NCI-H1436 (cell line): ENCODE measurements at places on chromosomes 7 and 10.

DNA sequence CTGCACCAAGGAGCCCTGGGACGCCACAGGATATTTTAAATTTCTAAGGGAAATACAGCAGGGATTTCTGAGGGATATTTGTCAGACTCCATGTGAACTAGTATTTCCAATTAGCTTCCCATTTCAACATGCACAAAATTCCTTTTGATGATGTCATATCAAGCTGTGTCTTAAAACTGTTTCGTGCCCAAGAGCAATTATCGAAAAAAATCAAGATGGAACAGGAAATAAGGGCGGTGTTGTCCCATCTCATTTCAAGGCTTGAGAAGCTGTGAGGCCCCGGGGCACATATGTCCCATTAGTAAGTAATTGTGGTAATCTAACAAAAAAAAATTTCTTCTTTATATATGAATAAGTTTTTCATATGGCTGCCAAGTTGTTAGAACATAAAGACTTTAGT is 47.4 kb downstream of the PPP1R17 start:
- DNase-seq: no peak

DNA sequence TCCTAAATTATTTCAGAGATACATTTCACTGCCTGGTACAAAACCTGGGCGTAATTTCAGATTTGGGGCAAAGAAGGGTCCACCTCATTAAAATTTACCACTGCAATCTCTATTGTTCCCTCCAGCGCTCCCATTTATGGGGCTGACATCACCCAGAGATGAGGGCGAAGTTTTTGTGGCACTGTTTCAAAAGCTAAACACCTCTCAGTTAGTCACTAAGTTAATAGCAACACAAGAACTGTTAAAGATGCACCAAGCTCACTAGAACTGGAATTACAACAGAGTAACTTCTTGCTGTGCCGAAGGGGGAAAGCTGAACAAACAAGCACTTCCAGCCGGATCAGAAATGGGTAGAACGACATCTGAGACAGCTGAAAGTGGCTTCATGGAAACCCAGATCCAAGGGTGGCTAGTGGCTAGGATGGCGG is 179.4 kb downstream of the GATA3 start:
- no peak for DNase-seq

- no peak for DNase-seq
Observed at GRCh38 chr10:99013885-99014284, 221.8 kb downstream of the HPSE2 start.

DNA sequence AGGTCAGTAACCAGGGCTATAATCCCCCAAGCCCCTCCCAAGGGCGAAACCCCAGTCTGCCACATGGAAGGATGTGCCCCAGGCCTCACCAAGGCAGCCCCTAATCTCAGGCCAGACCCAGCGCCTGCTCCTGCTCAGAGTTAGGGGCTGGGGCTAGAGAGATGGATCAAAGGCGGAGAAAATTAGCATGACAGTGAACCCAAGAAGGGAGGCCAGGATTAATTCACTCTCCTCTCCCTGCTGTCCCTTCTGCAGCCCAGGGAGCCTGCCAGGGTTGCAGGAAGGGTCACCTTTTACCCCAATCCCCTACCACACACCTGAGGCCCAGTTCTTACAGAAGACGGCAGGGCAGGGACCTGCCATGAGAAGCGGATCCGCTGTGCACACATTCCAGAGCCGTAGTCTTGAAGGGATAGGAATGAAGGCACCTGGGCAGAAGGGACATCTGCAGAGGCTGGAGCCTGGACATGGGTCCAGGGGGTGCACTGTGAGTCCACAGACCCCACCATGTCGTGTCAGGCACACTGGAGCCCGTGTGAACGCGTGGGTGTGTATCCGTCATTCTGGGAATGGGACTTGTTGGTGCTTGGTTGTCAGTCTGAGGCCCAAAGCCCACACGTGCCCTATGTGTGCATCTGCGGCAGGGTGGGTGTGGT is 11.9 kb upstream of the ZMIZ1 start:
- DNase-seq: no peak

GRCh38 chr7:92586403-92586802 is 3.8 kb downstream of the FAM133B start:
- no peak for DNase-seq

- no peak for DNase-seq
Observed at GRCh38 chr7:154911862-154912455, 91.0 kb downstream of the PAXIP1 start.

- DNase-seq: no peak
Observed at GRCh38 chr7:140267381-140268226, 90.8 kb upstream of the KDM7A start.

DNA sequence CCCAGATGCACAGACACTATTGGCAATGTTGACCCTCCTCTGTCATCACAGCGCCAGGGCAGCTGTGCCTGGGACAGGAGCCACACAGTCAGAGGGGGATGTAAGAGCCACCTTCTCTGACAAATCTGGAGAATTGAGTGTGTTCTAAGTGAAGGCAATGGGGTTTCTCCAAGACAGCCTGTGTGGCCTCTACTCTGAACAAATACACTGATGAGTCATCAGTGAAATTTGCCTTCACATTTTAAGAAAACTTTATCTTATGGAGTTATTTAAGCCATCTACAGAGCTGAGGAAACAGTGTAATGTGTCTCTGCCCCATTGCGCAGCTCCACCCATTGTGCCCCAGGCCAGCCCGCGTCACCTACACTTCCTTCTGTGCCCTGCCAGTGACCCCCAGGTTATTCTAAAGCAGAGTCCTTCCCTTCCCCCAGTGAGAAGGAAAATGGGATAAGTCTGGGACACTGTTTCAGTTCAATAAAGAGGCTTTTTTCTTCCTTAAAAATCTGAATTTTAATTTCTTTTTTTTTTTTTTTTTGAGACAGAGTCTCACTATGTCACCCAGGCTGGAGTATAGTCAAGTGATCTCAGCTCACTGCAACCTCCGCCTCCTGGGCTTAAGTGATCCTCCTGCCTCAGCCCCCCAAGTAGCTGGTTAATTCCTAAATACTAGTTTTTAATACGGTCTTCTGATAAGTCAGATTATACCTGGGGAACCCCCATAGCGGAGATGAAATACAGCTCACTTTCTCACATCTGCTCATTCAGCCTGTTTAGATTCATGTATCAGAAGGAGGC is 21.8 kb downstream of the AKR1E2 start:
- no peak for DNase-seq

- DNase-seq: no peak
Observed at GRCh38 chr10:129523031-129523722, 56.1 kb downstream of the MGMT start.

GRCh38 chr7:45863715-45864114 is 9.2 kb downstream of the CCDC201 start:
- no peak for DNase-seq

DNA sequence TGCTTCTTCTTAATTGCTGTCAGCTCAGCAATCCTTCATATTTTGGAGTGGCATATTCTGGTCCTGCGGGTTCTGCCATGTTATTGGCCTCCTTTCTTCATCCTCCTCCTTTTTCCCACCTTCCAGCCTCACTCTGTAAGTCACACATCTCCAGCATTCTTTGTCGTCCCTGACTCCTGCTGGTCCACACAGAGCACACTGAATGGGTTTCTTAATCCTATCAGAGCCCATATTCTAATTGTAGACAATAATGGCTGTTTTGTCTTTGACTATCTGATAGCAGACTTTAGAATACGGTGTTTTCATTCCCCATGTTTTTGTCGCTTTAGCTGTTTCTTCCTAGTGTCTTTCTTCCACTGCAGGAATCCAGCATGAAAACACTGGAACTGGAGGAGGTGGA is 389.6 kb downstream of the REEP3 start:
- no peak for DNase-seq

- DNase-seq: no peak
Observed at GRCh38 chr10:14625192-14625631, 149.5 kb downstream of the FAM107B start.

DNA sequence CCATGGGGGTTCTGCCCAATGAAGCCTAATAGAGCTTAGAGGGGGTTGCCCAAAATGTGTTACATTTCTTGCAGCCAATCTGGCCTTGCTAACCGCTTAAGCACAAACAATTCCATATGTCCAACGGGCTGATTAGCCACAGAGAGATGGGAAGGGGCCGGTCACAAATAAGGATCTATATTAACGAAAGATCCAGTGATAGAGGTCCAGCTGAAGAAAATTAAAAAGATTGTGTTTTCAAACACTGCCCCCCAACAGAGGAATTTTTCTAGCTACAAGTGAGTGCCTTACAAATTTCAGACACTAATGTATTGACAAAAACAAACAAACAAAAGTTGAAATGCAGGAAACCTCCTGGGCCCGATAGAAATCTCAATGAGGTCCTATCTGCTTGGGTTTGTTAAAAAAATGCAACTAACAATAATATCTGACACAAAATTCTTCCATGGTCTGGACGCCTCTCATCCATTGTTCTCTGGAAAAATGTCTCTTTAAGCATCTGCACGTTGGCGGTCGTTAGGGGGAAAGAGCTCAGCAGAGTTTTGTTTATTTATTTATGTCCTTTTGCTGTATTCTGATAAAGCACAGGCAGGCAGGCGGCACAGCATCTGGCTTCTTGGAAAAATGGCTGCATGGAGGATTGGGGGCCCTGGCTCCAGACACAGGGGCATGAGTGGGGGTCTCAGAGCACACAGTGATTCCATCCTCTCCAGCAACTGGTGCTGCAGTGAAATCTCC is 402.0 kb downstream of the RPS24 start:
- no peak for DNase-seq

DNA sequence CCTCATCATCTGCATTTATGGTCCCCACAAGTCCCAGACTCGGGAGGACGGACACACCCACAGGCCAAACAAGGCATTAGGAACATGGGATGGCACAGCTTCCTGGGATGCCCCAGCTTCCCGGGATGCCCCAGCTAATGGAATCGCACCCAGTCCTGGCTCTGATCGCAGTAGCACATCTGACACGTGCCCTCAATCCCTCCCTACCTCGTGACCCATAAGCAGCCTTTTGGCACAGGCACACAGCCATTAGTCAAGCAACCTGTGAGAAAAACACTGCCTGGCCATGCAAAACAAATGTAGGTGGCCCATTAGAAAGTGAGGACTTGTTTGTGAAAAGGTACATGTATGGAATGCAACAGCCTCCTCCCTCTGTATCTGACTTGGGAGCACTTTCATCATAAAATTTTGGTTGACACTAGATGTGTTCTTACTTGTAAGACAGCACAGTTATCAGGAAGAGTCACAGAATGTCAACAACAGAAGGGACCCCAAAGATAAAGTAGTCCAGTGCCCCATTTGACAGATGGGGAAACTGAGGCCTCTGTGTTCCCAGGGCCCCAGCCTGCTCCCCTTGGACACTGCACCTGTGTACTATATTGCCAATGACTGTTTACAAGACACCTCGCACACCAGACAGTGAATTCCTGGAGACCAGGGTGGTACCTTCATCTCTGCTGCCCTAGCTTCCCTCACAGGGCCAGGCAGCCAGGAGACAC is 34.4 kb downstream of the DLG5 start:
- DNase-seq: no peak

GRCh38 chr10:3123571-3124411 is 48.8 kb downstream of the PITRM1 start:
- no peak for DNase-seq

GRCh38 chr10:117519286-117519685 is 23.3 kb upstream of the EMX2 start:
- no peak for DNase-seq

DNA sequence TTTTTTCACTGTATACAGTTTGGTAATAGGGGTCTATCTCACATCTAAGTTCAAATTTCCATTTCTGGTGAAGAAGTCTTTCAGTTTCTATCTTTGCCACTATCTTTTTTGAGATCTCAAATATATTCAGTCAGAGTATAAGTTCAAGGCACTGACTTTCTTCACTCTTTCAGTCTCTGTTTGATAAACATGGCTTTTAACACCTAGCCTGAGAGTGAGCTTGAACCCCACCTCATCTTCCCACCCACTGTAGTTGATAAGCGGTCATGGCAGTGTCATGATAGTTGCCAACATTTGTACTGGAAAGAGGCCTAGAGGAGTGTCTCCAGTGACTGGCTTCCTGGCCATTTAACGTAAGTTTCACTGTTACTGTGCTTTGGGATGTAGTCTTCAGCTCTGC is 41.2 kb upstream of the AGR3 start:
- DNase-seq: no peak

- DNase-seq: no peak
Observed at GRCh38 chr7:32147546-32148268, 77.5 kb upstream of the PDE1C start.

- DNase-seq: peak; percentile 59
Observed at GRCh38 chr7:106568680-106569499, 92.1 kb downstream of the CCDC71L start.

GRCh38 chr10:1567742-1568495 is 169.4 kb downstream of the ADARB2 start:
- DNase-seq: no peak

- no peak for DNase-seq
Observed at GRCh38 chr7:23593706-23594105, 3.5 kb upstream of the CCDC126 start.

DNA sequence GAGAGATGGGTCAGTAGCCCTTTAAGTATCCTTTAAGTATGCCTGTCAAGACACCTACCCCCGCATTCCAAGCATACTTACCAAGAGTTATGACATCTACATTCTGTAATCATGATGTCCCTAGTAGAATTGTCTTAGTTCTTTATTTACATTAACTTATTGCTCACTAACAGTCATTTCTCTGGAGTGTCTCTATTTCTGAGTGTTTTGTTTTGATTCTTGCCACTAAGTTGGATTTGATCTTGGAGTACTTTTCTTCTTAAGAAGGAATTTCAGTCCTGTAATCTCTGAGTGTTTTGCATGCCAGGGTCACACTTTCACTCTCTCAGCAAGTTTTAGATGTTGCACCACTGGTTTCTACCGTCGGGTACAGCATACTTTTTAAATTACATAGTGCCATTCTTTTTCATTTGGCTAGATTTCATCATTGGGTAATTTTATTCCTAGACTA is 1053.9 kb downstream of the KCNMA1 start:
- no peak for DNase-seq

- DNase-seq: no peak
Observed at GRCh38 chr10:49194212-49194920, 6.2 kb upstream of the TMEM273 start.

DNA sequence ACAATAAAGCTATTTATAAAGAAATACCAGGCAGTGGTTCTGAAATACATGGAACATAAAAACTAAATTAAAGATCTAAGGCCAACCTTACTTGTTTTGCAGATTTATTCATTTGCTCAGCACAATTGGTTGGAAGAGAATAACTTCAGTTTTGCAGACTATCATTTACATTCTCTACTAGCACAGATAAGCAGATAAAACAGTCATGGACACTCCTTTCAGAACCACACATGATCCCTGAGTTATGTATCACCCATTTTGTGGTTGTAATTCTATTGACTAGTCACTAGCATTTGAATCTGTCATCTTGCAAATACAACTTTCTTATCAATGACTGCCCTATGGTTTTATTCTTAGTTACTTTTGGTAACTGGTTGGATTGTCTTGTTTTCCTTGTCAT is 45.1 kb downstream of the PRKAR2B start:
- DNase-seq: no peak

- DNase-seq: no peak
Observed at GRCh38 chr7:152733286-152733934, 26.1 kb upstream of the ACTR3B start.

GRCh38 chr10:91191584-91191919 is 28.9 kb upstream of the PCGF5 start:
- DNase-seq: no peak
